GM23248 (cell line): ENCODE measurements at places on chromosomes 7 and 10. TPM values are rescaled to one million over a fixed set of nuclear protein-coding genes. Genes with fewer than 3 reads are reported as not detected.

GRCh38 chr10:116526219-116526618 lies 19.5 kb upstream of the PNLIP start:
- H3K36me3 ChIP-seq, result no peaks in the 10 kb centered on the region
- H3K27ac ChIP-seq, result no peak overlapping the region
- no peak for DNase-seq

DNA sequence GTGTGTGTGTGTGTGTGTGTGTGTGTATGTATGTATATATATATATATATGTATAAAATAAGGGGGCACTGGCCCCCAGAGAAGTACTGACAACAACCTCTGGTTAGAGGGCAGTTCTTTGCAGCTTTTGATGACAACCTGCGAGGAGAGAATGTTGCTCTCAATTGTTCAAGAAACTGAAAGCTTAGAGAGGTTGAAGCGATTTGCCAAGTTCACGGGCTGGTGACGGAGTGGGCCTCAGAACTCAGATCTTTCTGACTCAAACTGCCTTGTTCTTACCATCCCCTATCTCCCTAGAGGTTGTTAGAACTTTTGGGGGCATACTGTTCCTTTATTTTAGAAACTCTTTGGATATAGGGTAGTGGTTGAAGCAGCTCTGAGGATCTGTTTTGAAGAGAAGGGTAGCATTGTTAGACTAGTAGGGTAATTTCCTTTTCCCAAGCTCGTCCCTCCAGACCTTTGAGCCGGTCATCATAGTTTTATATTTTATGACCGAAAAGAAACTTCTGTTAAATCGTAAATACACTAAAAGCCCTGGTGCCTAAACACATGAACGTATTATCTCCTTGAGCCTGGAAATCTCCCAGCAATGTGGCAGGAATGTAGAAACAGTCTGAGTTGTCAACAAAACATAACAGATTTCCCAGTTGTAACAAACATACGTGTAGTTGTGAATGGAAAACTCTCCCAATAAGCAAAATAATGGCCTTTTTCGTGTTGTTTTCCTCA lies 541.7 kb upstream of the GALNT17 start:
- no peak overlapping the region for H3K4me3 ChIP-seq
- no peak for DNase-seq
- no peaks in the 10 kb centered on the region for H3K36me3 ChIP-seq
- no peaks in the 10 kb centered on the region for H3K27me3 ChIP-seq

DNA sequence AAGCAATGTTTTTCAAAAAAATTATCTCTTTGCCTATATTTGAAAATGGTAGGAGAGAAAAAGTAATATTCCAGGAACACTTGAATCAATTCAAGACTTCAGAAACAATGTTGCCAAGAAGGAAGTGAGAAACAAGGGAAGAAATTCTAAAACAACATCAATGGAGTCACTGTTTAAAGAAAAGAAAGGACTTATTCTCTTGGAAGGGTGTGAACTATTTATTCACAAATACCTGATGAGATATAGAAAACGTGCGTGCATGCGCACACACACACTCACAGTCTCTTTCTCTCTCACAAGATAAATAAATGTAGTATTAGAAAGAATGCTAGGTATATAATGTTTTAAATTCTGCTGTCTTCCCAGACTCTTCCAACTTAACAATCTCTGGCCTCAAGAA lies 117.2 kb upstream of the FAM133B start:
- no peaks in the 10 kb centered on the region for H3K27me3 ChIP-seq
- H3K36me3 ChIP-seq, result peaks cover 16% of the 10 kb centered on the region; the same call in 1 of the 2 replicates
- H3K4me3 ChIP-seq, result no peak overlapping the region

DNA sequence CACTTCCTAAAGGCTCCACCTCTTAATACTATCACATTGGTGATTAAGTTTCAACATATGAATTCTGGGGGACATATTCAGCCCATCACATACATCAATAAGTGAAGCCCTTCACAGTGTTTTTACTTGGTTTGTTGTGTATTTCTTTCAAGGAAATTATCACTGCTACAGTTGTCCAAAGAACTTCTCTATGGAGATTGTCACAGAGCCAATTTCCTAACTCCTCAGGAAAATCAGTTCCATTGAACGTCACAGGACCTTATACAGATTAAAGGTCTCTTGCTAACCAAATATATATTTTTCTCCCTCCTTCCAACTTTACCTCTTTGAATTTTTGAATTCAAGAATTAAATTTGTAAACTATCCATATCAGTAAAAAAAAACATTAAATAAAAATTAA lies 114.3 kb downstream of the LRRN3 start:
- H3K27me3 ChIP-seq, result no peaks in the 10 kb centered on the region
- no peaks in the 10 kb centered on the region for H3K36me3 ChIP-seq
- no peak overlapping the region for H3K27ac ChIP-seq

- H3K27ac ChIP-seq, result no peak overlapping the region
- H3K4me1 ChIP-seq, result peaks cover 24% of the 10 kb centered on the region
- no peak for DNase-seq
- H3K27me3 ChIP-seq, result no peaks in the 10 kb centered on the region
- H3K36me3 ChIP-seq, result no peaks in the 10 kb centered on the region
These were observed 97.8 kb upstream of the KLF6 start for GRCh38 chr10:3882855-3883254.

- no peak overlapping the region for H3K4me3 ChIP-seq
- H3K27ac ChIP-seq, result no peak overlapping the region
- DNase-seq, result no peak
- H3K4me1 ChIP-seq, result peaks cover 19% of the 10 kb centered on the region
These were observed 8.8 kb downstream of the AASS start for GRCh38 chr7:122135275-122135674.

GRCh38 chr7:133230591-133231194 lies 22.2 kb upstream of the EXOC4 start:
- peak; percentile 51 for DNase-seq
- H3K36me3 ChIP-seq, result no peaks in the 10 kb centered on the region
- no peaks in the 10 kb centered on the region for H3K4me1 ChIP-seq
- peaks cover 18% of the 10 kb centered on the region; the same call in 1 of the 2 replicates for H3K27me3 ChIP-seq
- no peak overlapping the region for H3K4me3 ChIP-seq
- no peak overlapping the region for H3K27ac ChIP-seq

DNA sequence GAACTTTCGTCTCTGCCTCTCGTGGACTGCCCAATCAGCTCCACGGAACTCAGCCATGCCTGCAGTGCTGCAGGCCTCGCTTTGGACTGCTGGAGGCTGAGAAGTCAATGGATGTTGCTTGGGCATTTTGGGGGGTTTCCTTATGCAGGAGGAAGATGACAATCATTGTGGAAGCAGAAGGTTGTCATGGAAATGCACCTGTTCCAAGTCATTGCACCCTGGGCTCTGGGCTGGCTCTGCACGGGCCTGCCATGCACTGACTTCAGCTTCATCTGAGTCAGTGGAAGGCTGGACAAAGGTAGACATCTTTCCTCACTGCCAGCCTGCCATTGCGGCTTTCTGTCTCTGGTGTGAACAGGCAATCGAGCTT lies 217.3 kb downstream of the RPS24 start:
- H3K4me3 ChIP-seq, result no peak overlapping the region
- DNase-seq, result no peak
- no peak overlapping the region for H3K27ac ChIP-seq
- H3K4me1 ChIP-seq, result peaks cover 30% of the 10 kb centered on the region

DNA sequence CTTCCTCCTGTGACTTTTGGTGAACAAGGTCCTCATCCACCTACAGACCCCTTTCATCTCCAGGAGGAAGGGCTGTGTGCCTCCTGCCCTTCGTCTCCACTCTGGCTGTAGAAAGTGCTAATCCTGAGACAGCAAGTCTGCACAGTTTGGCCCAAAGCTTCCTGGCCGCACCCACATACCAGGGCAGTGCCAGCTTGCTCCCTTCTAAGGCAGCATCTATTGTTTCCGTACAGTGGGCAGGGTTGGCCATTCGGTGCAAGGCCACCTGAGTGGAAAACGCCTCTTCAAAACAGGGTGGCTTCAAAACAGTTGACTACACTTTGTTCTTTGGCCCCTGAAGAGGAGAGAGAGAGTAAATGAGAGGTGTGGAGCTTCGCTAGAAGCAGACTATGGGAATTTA lies 134.1 kb upstream of the KLF14 start:
- no peaks in the 10 kb centered on the region for H3K27me3 ChIP-seq
- no peak for DNase-seq
- H3K4me3 ChIP-seq, result no peak overlapping the region
- H3K27ac ChIP-seq, result peak overlapping the region; percentile 31
- H3K36me3 ChIP-seq, result peaks cover 82% of the 10 kb centered on the region

GRCh38 chr10:69638642-69639041 lies 8.6 kb downstream of the FAM241B start:
- H3K27ac ChIP-seq, result no peak overlapping the region
- H3K36me3 ChIP-seq, result no peaks in the 10 kb centered on the region
- no peaks in the 10 kb centered on the region for H3K4me1 ChIP-seq
- H3K27me3 ChIP-seq, result peaks cover 39% of the 10 kb centered on the region
- DNase-seq, result no peak

The SEMA3A gene
- total RNA-seq, result 36.5 and 48.4 TPM in 2 replicates

The CPA2 gene
- total RNA-seq, result not detected in 2 replicates

The CALML3 gene
- total RNA-seq, result not detected in 2 replicates

The LOXL4 gene
- total RNA-seq, result 496 and 507 TPM in 2 replicates

The NOLC1 gene
- total RNA-seq, result 30.7 and 31.9 TPM in 2 replicates

The CLDN3 gene
- not detected in 2 replicates for total RNA-seq

The ARHGEF5 gene
- 2.4 TPM in 2 replicates for total RNA-seq

The ATG9B gene
- total RNA-seq, result not detected in 2 replicates

The TEX47 gene
- not detected in 2 replicates for total RNA-seq

The SLC18A2 gene
- total RNA-seq, result not detected in 2 replicates

The TAS2R5 gene
- total RNA-seq, result not detected in 2 replicates
